GM12892 (cell line): ENCODE measurements at places on chromosomes 6 and 20.

DNA sequence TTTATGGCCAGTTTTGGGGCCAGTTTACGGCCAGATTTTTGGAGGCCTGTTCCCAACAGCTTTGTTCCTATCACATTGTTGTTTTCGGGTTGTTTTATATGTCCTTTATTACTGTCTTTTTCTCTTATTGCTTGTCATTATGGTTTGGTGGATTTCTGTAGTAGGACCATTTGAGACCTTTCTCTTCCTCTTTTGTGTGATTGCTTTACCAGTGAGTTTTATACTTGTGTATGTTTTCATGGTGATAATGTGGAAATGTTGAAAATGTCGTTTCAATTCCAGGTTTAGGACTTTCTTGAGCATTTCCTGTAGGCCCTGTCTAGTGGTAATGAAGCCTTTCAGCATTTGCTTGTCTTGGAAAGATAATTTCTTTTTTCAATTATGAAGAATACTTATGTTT, 17.8 kb downstream of the HLA-B start:
- no peak for DNase-seq

DNA sequence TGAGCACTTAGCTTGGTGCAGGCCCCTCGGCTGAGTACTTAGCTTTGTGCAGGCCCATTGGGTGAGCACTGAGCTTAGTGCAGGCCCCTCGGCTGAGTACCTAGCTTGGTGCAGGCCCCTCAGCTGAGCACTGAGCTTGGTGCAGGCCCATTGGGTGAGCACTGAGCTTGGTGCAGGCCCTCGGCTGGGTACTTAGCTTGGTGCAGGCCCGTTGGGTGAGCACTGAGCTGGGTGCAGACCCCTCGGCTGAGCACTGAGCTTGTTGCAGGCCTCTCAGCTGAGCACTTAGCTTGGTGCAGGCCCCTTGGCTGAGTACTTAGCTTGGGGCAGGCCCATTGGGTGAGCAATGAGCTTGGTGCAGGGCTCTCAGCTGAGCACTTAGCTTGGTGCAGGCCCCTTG, 387.1 kb downstream of the THBS2 start:
- no peak for DNase-seq

- DNase-seq, result no peak
Measured at GRCh38 chr20:34849778-34850177, 22.9 kb downstream of the GGT7 start.

DNA sequence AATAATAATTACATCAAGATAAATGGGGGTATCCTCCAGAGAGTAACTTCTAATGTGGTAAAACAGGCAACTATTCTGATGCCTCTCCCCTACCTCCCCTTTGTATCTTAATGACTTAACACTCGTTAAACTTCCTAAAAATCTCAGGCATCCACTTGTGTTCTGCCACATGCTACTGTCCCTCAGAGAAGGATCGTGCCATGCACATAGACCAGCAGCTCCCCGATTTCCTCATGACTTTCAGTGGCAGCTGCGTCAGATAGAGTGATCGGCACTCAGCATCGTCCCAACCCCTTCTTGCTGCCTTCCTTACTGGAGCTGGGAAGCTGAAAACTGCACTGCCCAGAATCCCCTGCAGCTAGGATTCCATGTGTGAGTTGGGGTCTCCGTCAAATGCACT, 32.1 kb downstream of the RIPOR2 start:
- DNase-seq, result no peak

- DNase-seq, result no peak
Measured at GRCh38 chr20:42502591-42502990, 687.1 kb downstream of the PTPRT start.

GRCh38 chr20:10221021-10221420, 2.4 kb downstream of the SNAP25 start:
- no peak for DNase-seq

DNA sequence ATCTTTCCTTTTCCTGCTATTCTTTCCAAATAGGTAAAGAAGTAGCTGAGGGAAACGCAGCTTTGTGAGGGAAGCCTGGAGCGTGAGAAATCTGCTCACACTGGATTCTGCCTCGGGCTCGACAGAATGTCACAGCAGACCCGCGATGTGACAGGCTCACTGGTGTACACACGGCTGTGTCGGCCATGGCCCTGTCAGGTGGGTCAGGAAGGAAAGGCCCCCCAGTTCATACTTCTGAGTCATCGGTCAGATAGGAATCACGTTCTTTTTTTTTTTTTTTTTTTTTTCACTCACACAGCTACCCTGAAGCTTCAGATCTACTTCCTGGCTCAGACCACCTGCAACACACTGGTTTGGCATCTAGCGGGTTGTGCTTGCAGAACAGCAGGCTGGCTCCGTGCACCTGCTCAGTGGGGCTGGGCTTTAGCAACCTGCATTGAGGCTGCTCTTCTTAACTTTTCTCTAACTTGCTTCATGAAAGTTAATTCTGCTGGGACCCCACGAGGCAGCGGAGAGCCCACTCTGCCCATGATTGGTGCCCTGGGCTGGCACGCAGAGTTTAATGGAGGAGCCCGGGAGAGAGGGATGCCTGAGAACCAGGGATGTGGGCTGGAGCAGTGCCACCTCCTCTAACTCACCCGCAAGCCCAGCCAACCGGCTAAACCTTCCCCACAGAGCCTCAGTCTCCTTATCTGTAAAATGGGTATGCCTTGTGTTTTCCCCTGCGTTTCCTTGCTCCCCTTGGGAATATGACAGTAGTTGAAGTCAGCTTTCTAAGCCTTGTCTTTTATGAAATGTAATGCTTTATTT, 61.5 kb upstream of the FNDC1 start:
- DNase-seq, result no peak

- DNase-seq, result no peak
Measured at GRCh38 chr20:58374906-58375758, 13.9 kb upstream of the VAPB start.
